ENCODE measurements at places on chromosomes 13 and 19.
A peak's percentile ranks its signal among the peaks of the same experiment; 100 is the strongest.

- no peak for DNase-seq
Observed at GRCh38 chr13:109667807-109668291, 118.5 kb downstream of the IRS2 start.

DNA sequence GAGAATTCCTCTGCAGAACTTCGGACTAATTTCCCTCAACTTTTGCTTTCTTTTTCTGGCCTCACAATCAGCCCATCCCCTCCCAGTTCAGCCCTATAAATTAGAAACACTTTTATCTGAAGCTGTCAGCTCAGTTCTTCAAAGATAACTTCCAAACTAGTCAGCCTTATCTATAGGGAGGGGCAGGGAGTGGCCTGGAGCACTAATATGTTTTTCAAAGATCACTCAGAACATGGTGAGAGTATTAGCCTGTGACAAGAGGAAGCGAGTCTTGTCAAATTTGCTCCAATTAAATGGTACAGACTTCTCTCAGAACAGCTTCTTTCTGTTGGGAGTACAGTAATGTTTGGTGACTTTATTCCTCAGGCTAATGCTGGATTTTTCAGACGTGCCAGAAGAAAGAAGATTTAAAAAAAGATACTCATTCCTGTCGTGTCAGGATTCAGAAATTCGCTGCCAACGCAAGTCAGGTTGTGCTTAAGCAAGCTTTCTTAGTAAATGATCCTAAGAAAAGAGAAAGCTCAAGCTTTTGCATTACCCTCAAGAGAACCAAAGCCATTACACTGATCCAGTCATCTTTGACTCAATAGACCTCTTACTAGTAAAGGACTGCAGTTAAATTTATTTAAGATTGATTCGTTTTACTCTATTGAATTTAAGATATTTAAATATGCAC lies 1033.6 kb downstream of the SLITRK5 start:
- DNase-seq, result no peak

DNA sequence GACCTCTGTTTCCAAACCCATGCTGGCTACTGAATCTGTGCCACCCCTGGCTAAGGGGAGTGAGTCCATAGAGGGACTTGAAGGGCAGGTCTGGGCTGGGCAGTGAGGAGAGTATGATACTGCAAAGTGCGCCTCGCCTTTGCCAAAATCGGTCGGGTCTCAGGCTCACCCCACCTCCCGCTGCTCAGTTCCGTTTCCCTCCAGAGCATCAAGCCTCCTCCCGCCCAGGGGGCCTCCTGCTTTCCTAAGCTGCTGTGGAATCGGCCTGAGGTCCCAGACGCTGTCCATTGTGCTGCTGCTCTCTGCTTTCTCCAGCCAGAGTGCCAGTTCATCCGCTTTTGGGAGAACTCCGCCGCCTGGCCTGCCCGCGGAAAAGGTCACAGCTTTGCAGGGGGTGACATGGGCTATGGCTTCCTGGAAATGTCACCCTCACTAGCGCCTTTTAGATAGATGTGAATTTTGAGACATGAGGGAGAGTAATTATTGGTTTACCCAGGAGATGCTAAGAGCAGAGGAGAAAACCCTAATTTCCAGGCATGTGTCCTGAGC lies 1418.4 kb downstream of the UQCRFS1 start:
- no peak for DNase-seq

- peak; percentile 7 for DNase-seq
Observed at GRCh38 chr13:97359181-97360057, 74.5 kb upstream of the RAP2A start.

DNA sequence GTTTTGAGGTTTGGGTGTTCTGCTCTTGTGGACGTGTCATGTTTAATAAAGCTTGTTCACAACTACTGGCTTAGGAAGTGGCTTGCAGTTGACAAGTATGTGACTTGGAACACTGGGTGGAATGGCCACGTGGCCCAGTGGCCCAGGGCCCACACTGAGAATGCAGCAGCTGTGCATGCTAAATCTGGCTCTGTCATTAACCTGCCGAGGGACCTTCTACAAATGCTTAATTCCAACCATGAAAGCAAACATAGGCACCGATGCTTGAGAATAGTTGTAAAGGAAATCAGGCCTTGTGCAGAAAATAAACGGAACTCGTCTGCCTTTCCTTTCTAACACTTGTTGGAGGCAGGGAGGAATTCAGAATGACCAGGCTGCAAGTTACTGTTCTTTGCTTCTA lies 11.6 kb upstream of the CLDN10 start:
- DNase-seq, result no peak

- DNase-seq, result no peak
Observed at GRCh38 chr13:20624213-20624612, 57.3 kb downstream of the IFT88 start.

DNA sequence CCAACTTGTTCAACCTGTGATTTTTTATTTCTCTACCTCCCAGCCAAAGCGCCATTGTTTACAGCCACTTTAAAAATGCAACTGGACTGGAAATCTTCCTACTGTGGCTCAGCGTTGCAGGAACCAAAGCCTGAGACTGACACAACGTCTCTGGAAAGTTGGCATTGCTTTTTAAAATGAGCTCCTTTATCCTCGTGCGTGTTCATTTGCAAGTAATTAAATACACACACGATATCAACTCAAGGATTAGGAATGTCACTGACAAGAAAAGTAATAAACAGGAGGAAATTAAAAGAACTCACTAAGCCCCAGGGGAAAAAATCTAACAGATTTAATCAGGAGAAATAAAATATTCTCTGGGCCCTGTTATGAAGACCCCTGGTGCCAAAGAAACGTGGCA lies 184.6 kb upstream of the IRS2 start:
- no peak for DNase-seq

DNA sequence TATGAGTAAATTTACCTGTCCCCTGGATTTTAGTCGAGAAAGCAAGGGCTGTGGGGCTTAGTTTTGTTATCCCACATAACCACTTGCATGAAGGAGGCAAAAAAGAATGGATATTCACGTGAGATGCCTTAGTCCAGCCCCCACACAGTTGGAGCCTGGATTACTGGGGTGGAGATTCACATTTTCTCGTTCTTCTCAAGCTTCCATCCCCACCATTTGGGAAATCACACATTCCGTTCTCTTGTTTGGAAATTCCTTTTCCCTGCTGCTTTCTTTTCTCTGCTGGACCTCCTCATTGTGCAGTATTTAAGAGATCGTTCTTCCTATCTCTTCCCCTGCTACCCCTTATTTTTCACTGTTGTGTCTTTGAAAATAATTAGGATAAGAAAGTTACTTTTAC lies 45.1 kb upstream of the FARP1 start:
- no peak for DNase-seq
